LNCaP clone FGC (cell line): ENCODE measurements at places on chromosomes 12 and 14.

GRCh38 chr14:95482627-95483308, 33.7 kb downstream of the SYNE3 start:
- no peak for DNase-seq

DNA sequence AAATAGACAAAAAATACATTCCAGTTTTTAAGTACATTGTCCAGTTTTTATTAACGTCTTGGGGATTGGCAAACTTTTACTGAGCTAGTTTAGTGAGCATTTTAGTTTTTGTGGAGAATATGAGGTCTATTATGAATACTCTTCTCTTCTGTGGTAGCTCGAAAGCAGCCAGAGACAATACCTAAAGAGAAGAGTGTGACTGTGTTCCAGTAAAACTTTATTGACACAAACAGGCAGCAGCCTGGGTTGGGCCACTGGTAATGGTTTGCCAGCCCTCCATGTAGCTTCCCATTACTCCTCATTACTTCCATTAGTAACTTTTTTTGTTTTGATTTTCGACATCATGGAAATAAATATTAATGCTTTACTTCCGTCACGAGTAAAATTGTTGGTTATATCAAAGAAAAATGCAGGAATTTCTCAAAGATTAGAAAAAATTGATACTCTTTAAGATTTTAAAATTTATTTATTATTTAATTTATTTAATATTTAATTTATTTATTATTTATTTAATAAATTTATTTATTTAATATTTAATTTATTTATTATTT, 19.6 kb downstream of the RMST start:
- DNase-seq = no peak

DNA sequence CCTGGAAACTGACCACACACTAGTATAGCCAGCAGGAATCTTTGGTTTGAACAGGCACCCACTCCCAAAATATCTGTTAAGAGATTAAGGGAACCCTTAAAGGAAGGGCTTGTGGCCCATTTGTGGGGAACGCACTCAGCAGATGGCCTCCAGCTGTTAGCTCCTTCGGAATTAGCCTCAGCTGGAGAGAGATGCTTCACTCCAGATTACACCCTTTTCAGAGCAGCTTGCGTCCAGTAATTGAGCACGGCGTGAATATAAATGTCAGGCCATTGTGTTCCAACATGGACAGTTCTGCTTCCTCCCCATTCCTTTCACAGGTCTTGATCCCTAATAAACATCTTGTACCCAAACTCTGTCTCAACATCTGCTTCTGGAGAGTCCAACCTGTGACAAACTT, 397.8 kb downstream of the SEC23A start:
- no peak for DNase-seq

DNA sequence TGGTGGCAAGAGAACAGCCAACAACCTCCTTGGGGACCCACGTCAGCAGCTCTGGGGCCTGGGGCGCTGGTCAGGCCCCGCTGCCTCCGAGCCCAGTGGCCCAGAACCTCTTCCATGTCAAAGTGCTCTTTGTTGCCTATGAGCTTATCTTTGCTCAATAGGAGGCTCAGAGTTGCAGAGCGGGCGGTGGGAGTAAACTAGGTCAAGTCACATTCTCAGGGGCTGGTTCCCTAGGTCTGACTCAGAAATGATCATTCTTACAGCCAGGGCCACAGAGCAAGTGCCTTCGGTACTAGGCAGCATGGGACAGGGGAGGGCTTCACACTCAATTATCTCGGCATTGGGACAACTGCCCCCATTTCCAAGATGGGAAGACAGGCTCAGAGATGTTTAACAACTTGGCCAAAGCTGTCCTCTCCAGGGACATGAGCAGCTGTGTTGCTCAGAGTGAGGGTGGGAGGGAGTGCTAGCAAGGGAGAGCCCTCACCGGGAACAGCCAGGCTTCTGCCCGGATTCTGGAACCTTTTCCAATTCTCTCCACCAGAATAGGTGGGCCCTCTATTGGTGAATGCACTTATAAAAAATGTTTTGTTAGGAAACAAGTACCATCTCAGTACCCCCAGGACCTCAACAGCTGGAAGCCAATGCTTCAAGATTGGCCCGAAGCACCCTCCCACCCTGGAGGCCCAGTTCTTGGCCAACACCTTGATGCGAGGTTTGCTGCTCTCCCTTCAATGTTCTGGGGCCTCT, 11.9 kb downstream of the SLC25A29 start:
- no peak for DNase-seq

DNA sequence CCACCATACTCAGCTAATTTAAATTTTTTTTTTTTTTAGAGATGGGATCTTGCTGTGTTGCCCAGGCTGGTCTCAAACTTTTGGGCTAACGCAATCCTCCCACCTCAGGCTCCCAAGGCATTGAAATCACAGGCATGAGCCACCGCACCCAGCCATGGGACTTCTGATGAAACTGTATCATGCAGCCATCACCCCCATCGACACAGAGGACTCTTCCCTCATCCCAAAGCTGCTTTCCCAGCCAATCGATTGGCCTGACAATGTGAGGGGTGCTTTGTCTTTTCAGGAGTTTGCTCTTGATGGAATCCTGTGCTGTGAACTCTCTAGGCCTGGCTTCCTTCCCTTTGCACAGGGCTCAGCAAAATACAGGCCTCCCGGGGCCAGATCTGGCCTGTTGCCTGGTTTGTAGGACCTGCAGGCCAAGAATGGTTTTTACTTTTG, 59.6 kb upstream of the NCOR2 start:
- DNase-seq = no peak
